Activated CD8-positive, alpha-beta memory T cell treated with anti-CD3 and anti-CD28 coated beads for 1 hour (primary cell): ENCODE measurements at places on chromosomes 11 and 22.

DNA sequence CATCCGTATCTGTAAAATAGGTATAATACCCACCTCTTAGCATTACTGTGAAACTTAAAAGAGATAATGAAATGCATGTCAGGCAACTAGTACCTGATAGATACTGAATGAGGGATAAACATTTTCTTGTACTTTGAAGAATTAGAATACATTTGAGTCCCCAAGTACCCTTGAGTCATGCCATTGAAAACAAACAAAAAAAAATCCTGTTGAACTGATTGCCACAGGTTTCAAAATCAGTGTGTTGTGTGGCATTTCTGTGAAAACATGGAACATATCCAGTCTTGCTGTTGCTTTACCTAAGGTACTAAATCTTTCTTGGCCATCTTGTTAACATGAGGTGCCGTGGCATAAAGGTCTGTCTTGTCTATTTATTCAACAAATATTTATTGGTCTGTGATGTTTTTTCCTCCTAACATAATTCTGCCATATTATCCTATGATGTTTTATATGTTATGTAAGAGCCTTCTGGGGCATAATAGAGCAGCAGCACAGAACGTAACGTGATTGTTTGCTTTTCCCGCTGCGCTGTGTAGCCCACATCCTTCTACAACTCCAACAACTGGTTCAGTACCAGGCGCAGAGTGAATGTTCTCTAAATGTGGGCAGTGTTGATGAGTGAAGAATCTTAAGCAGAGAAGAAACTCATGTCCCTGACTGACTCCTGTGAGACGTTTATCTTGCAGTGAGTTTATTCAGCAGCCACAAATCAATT lies 79.3 kb upstream of the RAB1B start:
- DNase-seq = no peak

DNA sequence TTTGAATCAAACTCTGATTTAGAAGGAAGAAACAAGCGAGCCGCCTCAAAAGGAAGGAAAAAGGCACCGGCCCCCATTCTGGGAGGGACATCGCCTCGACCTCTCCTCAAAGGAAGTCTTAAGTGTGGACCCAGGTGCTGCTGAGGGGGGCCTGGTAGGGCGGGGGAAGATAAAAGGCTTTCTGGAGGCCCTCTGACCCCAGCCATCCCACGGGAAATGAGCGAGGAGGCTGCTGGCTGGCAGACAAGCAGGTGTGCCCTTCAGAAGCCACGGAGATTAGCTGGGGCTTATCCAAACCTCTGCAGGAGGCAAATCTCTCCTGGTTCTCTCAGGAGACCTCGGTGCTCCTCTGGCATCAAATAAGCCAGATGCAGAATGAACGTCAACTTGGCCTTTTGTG lies 171.4 kb upstream of the BLID start:
- no peak for DNase-seq

GRCh38 chr22:47835726-47836125 lies 1073.3 kb downstream of the TBC1D22A start:
- DNase-seq = no peak

GRCh38 chr11:43920598-43921419 lies 21.6 kb upstream of the C11orf96 start:
- no peak for DNase-seq

DNA sequence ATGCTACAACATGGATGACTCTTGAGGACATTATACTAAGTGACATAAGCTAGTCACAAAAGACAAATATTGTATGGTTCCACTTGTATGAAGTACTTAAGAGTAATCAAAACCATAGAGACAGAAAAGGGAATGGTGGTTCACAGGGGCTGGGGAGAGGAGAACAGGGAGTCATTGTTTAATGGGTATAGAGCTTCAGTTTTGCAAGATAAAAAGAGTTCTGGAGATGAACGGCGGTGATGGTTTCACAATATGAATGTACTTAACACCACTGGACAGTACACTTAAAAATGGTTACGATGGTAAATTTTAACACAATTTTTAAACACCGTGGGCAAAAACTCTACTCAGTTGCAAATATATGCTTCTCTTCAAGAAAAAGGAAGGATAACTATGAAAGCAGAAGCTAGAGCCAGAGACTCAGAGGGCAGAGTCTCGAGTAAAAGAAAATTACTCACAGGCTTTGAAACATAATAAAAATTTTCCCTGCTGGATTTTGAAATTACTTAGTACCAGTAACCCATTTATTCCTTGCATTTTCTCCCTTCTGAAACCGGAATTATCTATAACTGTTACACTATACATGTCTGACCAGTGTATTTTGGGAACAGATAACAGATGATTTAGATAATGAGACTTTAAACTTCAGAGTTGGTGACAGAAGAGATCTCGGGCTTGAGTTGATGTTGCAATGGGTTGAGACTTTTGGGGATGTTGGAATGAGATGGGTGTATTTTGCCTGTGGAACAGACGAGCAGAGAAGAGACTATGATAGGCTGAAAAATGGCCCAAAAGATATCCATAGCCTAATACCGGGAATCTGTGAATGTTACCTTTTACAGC lies 15.0 kb downstream of the MRTFA start:
- DNase-seq = no peak

- DNase-seq = no peak
Observed at GRCh38 chr11:77698896-77699295, 61.3 kb upstream of the CLNS1A start.

GRCh38 chr11:45423475-45424120 lies 137.5 kb upstream of the SYT13 start:
- DNase-seq = no peak

GRCh38 chr22:49303061-49303735 lies 524.5 kb downstream of the BRD1 start:
- no peak for DNase-seq

GRCh38 chr11:17976651-17977050 lies 36.2 kb downstream of the SERGEF start:
- no peak for DNase-seq
